ENCODE measurements at places on chromosomes 5 and 9.

DNA sequence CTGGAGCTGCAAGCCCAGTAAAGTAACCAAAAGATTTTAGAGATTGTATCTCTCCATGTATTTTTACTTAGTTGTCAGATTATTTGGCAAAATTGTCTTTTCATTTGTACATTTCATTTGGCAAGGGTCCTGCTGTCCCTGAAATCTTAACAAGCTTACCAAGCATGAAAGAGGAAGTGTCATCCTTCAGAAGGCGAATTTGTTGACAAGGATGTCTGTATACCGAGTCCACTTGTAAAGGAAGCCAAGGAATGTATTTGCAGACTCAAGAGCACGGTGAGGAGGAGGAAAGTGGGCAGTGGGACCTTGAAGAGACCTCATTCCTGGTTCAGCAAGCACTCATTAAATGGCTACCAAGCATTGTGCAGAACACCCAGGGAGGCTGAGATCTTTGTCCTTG is 7.5 kb upstream of the OTULINL start:
- no peak for DNase-seq

GRCh38 chr9:126514037-126514821 is 99.5 kb upstream of the LMX1B start:
- peak; percentile 54 for DNase-seq

- peak; percentile 25 for DNase-seq
Observed at GRCh38 chr9:131096269-131097125, at the start of gene AIF1L. TSS of gene AIF1L (plus strand) at chr9:131096531. CDS start at chr9:131096630, 99 bp downstream.

DNA sequence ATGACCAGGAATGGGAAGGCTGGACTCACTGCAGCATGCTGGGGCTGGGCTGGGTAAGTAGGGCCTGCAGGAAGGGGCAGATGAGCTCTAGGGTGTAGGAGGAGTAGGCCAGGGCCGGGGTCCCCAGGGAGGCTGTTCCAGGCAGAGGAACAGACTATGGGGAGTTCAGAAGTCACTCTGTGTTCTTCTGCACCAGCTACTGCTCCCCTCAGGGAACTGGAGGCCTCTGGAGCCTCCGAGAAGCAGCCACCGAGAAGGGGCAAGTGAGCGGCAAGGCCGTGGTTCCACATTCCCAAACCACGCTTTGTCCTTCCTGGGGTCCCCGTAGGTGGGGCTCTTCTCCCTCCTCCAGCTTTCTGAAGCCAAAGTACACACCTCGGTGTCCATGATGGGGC is 8.4 kb upstream of the SLC2A6 start:
- DNase-seq = no peak

GRCh38 chr5:18305288-18305924 is 671.1 kb downstream of the TAF11L14 start:
- no peak for DNase-seq

DNA sequence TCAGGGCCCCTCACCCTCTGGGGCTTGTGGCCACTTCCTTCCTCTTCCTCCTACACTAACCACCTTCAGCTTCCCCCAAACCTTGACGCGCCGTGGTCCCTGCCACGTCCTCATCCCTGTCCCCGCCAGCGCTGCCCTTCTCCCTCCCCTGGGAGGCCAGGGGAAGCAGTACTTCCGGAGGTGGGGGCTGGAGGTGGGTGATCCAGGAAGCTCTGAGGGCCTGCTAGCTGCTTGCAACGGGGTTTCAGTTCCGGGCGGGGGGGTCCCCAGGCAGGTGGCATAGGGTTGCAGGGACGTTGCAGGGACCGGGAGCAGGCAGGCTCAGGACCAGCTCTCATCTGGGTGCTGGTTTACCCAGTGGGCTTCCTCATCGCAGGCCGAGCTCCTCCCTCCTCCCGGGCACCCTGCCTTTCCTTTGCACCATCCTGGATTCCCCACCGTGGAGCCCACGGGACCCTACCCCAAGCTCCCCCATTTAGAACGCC is 70.0 kb downstream of the RXRA start:
- DNase-seq = no peak

- DNase-seq = no peak
Observed at GRCh38 chr9:86749161-86749893, 198.0 kb downstream of the GAS1 start.

DNA sequence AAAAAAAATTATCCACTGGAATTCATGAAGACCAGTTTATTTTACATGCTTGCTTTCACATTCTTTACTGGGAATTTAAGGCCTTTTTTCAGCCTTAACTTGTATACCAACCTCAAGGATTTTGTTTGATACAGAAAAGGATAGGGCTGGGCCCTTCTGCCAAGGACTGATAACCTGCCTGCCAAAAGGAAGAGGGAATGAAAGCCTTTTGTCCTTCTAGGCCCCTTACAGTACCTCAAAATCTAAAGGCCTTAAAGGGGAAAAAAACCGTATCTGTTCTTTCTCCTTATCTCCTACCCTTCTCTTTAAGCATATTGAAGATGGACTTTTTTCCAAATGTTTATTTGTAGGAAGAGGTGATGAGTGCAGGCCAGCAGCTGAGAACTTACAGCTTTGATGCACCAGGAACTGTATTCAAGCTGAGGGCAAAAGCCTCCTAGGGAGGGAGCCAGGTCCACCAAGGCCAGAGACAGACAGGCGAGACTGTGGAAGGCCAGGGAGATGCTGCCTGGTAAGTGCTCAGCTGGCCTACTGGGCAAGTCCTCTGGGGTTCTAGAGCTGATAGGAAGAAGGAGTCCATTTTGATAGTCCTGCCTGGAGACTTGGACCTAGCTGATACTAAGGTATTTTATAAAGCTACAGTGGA is 31.8 kb downstream of the FAXDC2 start:
- no peak for DNase-seq

DNA sequence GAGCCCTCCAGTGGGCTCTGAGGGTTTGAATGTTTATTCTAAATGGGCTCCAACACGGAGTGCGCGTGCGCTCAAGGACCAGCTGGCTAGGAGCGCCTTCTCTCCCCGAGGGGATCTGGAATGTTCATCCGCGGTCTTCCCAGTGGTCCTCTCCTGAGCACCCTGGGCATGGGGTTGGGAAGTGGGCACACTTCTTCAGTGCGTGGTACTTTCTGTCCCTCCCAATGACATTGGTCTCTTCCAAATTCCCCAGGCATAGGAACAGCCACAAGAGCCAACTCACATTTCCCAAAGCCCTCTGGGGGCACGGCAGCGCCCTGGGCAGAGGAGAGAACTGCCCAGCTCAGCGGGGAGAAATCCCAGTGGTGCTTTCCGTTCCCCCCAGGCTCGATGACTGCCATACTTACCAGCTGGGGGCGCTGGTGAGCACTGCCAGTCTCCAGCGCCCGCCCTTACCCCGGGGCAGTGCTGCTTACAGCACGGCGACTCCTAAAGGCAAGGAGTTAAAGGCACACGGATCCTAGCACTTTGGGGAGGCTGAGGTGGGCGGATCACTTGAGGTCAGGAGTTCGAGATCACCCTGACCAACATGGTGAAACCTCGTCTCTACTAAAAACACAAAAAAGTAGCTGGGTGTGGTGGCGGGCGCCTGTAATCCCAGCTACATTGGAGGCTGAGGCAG is 29.9 kb upstream of the OBP2B start:
- DNase-seq = peak; percentile 55

All from stimulated activated CD4-positive, alpha-beta T cell treated with anti-CD3 and anti-CD28 coated beads, Interleukin-1b, Interleukin-23, amount 100 ng/mL, for 4 hours (primary cell).